ENCODE measurements at places on chromosomes 7 and 10.

DNA sequence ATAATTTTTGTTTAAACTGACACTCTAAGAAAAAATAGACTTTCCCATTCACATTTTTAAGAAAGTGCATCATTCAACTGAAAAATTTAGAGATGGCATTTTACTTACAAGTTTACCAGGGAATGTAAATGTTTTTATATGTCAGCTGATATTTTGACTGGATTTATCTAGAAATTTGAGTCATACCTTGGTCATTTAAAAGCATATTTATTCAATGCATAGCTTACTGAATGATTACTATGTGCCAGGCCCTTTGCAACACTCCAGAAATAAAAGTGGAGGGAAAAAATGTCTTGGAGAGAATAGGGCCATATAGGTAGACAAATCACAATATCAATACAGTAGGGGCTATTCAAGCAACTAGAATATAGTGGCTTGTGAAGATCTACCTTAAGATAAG is 98.4 kb upstream of the FAM3C start:
- DNase-seq: no peak

- DNase-seq: no peak
Measured at GRCh38 chr10:73446926-73447325, 13.6 kb upstream of the MSS51 start.

GRCh38 chr7:153065051-153065450 is 305.5 kb downstream of the ACTR3B start:
- no peak for DNase-seq

DNA sequence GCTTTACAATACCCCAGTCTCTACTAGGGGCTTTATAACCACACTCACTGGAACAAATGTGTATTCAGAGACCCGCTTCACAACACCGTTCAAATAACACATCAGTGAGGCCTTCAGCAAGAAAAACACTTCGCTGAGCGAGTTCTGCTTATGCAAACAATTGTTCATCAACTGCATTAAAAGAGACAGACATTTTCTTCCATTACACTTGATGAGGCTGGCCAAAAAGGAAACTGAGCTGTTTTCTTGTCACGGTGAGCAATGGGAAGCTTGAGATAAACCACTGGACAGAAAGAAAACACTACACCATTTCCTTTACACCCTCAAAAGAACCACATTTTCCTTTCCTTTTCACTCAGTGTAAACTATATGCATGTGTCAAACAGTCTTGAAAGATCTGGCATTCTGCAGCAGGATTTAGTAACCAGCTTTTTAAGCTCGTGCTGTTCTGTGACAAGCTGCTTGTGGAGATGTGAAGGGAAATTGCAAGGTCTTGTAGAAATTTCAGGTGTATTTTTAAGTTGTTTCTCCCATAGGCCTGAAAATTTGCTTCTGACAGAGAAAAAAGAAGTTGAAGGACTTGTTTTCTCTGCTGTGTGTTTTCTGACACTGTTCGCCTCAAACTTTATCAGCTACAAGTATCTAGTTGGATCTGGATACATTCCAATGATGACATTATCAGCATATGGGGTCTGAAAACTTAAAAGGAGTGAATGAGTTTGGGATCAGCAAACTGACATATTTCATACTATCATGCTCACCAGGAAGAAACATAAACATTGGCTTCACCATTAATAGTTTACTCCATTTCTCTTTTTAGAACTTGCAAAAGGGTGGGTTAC is 693.1 kb downstream of the PARD3 start:
- DNase-seq: no peak

GRCh38 chr7:5702876-5703571 is 78.4 kb downstream of the RNF216 start:
- DNase-seq: no peak

- no peak for DNase-seq
Measured at GRCh38 chr10:72311667-72312066, 37.9 kb downstream of the DDIT4 start.

GRCh38 chr10:87684001-87684638 is 24.4 kb downstream of the PAPSS2 start:
- DNase-seq: no peak

- DNase-seq: no peak
Measured at GRCh38 chr7:134478707-134479106, 19.8 kb upstream of the AKR1B1 start.

DNA sequence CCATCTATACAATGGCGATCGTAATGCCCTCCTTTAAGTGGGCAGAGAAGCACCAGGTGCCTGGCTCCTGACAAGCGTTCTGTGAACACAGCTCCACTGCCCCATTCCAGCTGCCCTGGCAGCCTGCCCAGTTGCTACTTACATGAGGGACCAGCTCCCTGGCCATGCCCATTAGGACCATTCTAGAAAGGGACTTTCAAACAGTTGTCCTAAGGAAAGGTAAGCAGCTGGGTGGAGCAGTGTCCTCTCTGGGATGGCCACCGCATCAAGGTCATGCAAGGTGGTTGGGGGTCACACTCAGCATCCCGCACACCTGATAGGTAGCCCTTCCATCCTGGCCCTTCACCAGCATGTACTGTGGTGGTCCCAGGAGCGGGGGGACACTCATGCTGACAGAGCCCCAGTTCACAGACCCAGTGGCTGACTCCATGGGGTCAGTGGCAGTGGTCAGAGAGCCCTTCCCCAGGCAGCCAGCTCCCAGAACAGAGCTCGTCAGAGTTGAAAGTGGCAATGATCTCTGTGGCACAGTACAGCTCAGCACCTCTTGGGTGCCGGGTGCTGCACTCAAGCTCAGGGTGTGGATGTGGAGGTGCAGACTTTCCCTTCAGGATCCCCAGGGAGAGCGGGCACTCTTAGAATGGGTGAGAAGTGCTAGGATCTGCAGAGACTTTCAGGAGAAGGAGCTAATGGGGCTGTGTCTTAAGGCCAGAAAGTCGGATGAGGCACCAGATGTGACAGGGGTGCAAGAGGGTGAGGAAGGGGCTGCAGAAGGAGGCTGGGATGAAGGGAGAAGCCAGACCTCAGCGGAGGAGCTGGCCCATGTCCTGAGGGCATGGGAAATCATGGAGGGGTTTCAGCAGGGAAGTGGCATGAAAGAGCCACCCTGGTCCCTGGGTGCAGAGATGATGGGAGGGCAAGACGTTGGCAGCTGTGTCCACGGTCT is 10.9 kb downstream of the MMRN2 start:
- no peak for DNase-seq

GRCh38 chr10:31782701-31783100 is 145.9 kb downstream of the ARHGAP12 start:
- DNase-seq: no peak

- no peak for DNase-seq
Measured at GRCh38 chr10:33190406-33190805, 144.1 kb downstream of the NRP1 start.

- no peak for DNase-seq
Measured at GRCh38 chr7:129958643-129959470, 6.1 kb upstream of the UBE2H start.

- no peak for DNase-seq
Measured at GRCh38 chr7:134083766-134084487, 43.2 kb upstream of the LRGUK start.

GRCh38 chr10:26334232-26334931 is 103.8 kb upstream of the APBB1IP start:
- DNase-seq: no peak

- no peak for DNase-seq
Measured at GRCh38 chr10:8568401-8568800, 513.9 kb downstream of the GATA3 start.

DNA sequence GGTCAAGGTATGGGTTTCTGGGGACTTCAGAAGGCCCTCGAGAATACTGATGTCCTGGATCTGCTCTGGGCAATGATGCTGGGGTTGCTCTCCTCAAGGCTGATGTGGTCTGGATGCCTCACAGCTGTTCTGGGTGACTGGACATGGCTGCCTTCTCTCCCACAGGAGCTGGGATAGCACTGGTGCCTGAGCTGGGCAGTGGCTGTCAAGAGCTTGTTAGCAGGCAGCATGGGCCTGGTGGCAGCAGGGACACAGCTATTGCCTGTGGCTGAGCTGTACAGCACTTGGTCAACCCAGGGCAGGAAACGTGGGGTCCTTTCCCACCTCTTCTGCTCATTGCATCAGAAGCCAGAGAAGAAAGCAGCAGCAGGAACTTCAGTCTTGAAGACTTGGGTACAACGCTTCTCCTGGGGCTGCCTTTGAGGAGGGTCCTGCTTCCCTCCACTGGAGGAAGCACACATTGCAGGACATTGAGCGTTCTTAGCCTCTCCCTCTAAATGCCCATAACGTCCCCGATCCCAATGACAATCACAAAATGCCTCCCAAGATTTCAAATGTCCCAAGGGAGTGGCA is 13.0 kb downstream of the ADCYAP1R1 start:
- no peak for DNase-seq

DNA sequence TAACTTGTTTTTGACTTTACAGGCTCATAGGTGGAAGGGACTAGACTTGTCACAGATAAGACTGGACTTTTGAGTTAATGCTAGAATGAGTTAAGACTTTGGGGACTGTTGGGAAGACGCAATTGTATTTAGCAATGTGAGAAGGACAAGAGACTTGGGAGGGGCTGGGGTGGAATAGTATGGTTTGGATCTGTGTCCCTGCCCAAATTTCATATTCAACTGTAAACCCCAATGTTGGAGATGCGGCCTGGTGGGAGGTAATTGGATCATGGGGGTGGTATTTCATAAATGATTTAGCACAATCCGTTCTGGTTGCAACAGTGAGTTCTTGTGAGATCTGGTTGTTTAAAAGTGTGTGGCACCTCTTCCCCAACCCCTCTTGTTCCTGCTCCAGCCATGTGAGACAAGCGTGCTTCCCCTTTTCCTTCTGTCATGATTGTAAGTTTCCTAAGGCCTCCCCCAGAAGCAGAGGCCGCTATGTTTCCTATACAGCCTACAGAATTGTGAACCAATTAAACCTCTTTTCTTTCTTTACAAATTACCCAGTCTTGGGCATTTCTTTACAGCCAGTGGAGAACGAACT is 22.6 kb downstream of the RNF216 start:
- DNase-seq: no peak

- no peak for DNase-seq
Measured at GRCh38 chr7:148212731-148213130, 377.8 kb upstream of the C7orf33 start.

DNA sequence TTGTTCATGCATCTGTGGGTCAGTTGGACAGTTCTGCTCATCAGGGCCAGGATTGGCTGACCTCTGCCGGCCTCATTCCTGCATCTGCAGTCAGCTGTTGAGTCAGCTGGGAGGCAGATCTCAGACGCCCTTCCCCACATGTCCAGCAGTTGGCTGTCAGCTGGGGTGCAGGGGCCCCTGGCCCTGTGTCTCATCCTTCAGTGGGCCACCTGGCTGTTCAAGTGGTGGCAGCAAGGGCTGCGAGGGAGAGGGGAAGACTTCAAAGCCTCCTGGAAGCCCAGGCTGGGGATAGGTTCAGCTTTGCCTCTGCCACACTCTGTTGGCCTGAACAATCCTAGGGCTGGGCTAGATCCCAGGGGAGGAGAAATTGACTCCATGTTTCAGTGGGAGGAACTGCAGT is 33.2 kb downstream of the TACR2 start:
- no peak for DNase-seq

DNA sequence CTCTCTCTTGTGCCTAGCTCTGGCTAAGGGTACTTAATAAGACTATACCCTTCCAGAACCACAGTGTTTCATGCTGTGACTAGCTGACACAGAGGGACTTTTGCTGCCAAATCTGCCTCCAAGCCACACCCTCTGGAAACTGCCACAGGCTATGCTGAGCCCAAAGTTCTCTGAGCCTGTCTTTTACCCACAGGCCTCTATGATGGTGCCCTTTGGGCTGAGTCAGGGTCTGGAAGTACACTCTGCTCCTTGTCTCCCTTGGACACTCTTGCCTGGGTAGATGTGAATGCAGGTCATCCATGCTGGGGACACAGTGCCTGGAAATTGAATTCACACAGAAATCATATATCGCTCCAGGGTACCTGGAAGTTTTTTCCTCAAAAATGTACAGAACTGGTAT is 22.6 kb downstream of the DYDC1 start:
- DNase-seq: no peak

DNA sequence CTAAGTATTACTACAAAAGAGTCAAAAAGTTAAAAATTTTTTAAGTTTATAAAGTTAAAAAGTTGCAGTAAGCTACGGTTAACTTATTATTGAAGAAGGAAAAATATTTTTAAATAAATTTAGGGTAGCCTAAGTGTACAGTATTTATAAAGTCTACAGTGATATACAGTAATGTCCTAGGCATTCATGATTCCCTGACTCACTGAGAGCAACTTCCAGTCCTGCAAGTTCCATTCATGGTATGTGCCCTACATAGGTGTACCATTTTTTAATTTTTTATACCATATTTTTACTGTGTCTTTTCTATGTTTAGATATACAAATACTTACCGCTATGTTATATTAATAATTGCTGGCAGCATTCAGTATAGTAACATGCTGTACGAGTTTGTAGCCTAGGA is 92.3 kb downstream of the CTNNA3 start:
- DNase-seq: no peak

GRCh38 chr7:90081621-90082020 is 72.6 kb upstream of the STEAP1 start:
- DNase-seq: no peak

GRCh38 chr7:20454202-20454601 is 123.5 kb downstream of the ITGB8 start:
- no peak for DNase-seq

GRCh38 chr7:40493609-40494051 is 358.8 kb downstream of the SUGCT start:
- no peak for DNase-seq

DNA sequence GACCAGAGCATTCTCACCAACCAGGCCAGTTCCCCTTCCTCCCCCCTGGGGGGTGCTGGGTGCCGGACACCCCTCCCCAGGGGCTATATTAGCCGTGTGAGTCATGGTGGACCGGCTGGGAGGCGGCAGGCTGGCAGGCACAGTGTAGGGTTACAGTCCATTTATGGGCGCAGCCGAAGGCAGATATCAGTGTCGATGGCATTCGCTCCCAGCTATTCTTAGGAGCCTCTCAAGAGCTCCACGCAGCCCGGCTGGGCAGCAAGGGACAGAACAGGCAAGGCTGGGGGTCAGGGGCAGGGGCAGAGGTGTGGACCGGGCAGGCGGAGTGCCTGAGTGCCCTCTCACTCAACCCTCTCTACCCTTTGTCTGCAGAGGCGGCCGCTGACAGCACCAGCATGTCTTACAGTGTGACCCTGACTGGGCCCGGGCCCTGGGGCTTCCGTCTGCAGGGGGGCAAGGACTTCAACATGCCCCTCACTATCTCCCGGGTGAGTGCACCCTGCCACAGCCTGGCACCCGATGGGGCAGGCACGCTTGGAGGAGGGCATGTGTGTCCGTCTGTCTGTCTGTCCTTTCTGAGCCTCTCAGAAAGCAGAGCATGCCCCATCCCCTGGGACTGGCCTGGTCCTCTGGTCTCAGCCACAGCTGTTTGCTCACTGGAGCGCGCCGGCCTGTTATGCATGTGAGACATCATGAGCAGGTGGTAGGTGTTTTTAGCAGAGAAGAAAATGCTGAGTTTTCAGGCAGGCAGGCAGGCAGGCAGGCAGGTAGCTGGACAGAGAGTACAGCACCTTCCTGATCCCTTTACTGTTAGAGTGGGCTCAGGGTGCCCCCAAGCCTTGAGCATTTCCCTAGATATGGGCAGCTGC is at the start of gene LDB3:
Gene LDB3, plus strand, starts transcription at position 215 of the 869 bp plus-strand sequence. Its CDS starts 181 bp downstream, at position 396.
- peak; percentile 62 for DNase-seq

All from GM13977 (cell line).